ENCODE measurements at places on chromosomes 7 and 10.

- no peak for DNase-seq
Measured at GRCh38 chr10:131238669-131239280, 72.7 kb downstream of the TCERG1L start.

DNA sequence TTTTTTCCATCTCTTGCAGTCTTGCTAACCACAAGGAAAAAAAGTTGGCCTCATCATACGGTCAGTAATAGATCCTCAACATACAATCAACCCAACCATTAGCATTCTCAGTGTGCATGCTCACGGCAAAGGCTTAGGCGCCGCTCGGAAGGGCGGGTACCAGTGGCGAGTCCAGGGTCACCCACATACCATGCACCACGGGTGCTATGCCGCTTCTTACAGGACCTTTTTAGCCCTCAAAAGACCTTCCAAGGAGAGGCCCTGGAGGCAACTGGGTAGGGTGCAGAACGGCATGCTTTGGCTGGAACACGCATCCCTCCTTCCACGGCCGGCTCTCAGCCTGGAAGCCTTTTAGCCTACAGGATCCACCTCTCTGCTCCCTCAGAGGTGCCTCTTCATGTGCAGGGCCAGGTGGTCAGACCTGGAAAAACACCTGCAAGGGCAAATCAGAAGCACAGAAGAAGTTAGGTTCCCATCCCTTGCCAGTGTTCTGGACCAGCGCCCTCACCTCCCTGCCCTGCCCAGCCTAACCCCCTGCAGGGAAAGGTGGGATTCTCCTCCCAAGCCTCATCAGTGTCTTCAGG lies 5.8 kb downstream of the KLF6 start:
- peak; percentile 42 for DNase-seq

- peak; percentile 69 for DNase-seq
Measured at GRCh38 chr7:27695096-27695495, 32.4 kb upstream of the HIBADH start.

- no peak for DNase-seq
Measured at GRCh38 chr7:81143856-81144255, 225.0 kb upstream of the SEMA3C start.

DNA sequence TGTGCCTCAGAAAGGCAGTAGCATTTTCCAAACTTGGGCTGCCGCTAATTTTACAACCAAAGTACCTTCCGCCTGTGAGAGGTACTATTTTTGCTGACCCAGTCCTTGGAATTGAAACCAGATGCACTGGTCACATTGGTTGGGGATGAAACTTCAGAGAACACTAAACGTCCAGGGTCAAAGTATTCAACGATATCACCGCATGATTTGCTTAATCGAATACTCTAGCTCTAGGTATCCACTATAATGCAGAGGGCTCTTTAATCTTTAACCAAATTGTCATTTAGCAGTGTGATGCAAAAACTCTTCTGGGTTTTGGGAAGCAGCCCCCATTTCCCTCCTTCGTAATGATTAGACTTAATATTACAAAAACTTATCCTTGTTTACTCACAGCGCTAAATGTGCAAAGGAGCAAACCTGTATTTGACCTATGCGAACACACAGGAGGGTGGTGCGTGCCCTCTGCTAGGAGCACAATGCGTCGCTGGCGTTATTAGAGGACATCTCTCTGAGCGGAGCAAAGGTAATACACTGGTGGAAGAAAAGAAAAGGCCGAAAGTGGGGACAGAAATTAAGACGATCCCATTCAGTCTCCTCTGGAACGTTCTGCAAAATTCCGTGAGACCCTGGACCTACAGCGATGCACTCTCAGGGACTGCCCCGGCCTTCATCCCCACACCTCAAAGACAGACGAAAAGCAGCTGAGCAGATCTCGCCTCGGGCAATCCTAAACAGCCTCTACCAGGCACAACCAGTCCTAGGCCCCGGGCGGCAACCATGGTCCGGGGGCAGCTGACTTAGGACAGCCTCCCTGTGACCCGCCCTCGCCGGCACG lies 916 bp upstream of the EEPD1 start:
- DNase-seq: no peak

- no peak for DNase-seq
Measured at GRCh38 chr10:88213065-88213605, 349.7 kb downstream of the PTEN start.

All from EH (cell line).